Activated CD4-positive, alpha-beta T cell treated with anti-CD3 and anti-CD28 coated beads, Interleukin-2, amount 50 U/mL, for 48 hours (primary cell): ENCODE measurements at places on chromosomes 11 and 22.

- no peak for DNase-seq
Observed at GRCh38 chr11:99098751-99099150, 78.0 kb downstream of the CNTN5 start.

- no peak for DNase-seq
Observed at GRCh38 chr11:78190374-78190773, 1.7 kb downstream of the USP35 start.

DNA sequence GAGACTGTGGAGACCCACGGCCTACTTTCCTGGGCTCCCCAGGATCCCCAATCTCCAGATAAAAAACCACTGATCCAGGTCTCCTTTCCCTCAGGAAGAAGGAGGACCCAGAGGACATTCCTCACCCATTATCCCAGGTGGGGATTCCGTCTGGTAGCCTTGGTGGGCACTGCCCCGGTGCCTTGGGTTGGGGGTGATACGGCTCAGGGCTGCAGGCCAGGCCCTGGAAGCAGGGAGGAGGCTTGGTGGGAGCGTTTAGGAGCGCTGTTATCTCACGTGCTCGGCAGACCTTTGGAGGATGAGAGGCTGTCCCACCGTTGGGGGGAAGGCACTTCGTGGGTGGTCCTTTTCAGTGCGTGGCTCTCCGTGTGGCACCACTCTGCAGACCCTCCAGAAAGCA, 926.3 kb downstream of the BRD1 start:
- DNase-seq = no peak

GRCh38 chr11:15471895-15472799, 357.4 kb downstream of the INSC start:
- no peak for DNase-seq

DNA sequence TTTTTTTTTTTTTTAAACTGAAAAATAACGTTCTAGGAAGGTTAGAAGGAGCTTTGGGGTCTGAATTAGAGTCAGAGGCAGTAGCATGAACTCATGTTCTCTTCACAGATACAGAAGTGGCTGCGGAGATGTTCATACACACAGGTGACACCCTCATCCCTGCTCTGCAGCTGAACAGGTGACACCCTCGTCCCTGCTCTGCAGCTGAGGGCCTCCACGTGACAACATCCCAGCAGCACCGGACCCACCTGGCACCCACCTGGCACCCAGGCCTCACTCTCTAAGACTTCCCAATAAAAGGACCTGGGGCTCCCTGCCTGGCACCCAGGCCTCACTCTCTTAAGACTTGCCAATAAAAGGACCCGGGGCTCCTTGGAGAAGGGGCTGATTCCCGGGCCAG, 19.8 kb downstream of the DRD4 start:
- no peak for DNase-seq

DNA sequence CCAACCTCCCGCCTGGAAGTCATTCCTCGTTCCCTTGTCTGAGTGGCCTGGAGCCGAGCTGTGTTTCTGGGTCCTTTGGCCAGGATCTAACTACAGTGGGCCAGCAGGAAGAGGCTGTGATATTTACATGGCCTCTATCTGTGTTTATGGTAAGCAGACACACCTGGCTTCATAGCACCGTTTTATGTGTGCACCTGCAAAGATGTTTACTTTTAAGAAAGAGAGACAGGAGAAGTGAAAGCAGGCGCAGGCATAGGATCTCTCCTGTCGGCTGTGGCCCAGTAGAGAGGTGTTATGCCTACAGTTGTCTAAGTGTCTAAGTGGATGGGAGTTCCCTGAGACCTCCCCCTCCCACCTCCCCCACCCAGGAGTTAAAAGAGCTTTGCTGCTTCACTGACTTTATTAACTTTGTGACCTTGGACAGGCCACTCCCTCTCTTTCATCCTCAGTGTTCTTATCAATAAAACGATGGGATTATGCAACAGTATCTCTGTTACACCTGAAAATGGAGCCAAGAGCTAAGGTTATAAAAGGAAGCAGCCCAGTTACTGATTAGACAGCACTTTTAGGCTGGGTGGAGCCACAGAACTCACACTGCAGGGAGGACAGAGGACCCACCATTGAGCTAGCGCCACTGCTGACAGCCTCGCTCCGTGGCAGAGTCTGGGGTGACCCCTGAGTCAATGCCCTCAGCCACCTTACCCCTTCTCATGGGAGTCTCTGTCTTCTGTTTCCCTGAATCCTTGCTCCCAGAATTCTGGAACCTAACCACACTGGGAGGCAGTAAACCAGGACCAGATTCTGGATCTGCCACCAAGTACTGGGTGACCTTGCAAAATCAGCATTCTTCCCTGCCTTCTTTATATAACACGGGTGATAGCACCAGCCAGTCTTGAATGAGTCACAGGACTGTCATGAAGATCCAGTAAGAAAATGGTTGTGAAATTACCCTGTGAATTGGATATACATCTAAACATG, 22.0 kb downstream of the ST14 start:
- DNase-seq = no peak

DNA sequence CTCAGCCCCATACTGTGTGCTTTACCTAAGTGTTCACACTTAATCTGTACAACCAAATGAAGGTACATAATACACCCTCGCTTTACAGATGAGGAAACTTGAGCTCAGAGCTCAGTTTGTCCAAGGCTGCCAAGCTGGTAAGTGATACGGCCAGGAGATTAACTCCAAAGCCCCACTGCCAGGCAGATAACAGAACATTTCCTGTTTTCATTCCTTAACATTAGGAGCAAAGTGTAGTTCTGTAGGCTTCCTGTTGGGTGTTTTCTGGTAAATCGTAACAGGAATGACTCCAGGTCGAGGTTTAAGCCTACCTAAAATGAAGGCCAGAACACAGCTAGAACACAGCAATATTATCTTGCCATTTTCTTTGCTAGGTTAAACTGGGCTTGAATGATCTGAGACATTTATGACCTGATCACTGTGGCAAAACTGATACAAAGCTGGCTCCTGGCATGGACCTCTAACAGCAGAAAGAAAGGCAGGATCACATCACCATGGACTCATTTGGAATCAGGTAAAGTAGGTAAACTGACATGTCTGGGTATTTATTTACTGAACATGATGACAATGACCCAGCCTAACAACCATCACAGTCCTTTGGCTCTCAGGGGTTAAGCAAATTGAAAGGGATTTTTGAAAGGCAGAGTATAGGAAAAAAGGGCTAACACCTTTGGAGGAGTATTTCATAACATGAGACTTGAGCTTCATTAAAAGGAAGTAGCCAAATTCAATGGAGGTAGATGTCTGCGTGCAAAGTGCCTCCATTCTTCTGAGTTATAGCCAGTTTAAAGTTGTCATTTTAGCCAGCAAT, 3.9 kb upstream of the NUP50 start:
- DNase-seq = no peak

- no peak for DNase-seq
Observed at GRCh38 chr11:36010010-36010740, 66.3 kb downstream of the LDLRAD3 start.

GRCh38 chr22:46202897-46203600, 47.0 kb downstream of the CDPF1 start:
- no peak for DNase-seq

GRCh38 chr11:76554767-76555166, 109.9 kb downstream of the EMSY start:
- DNase-seq = no peak

DNA sequence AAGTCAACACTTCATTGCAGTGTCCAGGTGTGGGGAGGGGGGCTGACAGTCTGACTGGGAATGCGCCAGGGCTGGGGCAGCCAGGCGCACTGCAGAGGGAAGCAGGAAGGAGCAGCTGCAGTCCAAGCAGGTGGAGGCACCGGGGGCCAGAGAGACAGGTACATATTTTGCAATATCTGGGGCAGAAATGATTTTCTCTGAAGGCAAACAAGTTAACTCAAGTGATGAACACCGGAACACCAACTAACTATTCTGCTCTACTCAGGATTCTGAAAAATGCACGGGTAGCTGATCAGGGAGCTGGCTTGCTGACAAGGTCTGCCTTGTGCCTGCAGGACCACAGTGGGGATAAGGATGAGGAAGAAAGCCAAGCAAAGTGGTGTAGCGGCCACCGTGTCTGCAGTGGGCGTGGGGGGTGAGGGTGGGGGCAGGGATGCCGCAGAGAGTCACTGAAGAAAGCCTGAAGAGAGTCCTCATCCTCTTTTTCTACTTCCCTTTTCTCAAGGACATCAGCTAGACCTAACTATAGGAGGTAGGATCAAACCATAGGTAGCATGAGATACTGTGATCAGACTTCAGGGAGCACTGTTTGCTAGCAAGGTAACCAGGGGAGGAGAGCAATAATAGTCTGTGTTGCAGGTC, 83.4 kb downstream of the SCN3B start:
- DNase-seq = no peak
